ENCODE measurements at places on chromosomes 4 and X. TPM values are rescaled to one million over a fixed set of nuclear protein-coding genes. Genes with fewer than 3 reads are reported as not detected.

The XK gene
- total RNA-seq = 0.05 TPM

The FGF13 gene
- not detected for total RNA-seq

The ERVMER34-1 gene
- not detected for total RNA-seq

The MND1 gene
- total RNA-seq = 0.42 TPM

The HNRNPD gene
- total RNA-seq = 244 TPM

The FRMD7 gene
- not detected for total RNA-seq

The ARSJ gene
- not detected for total RNA-seq

The SNCA gene
- not detected for total RNA-seq

The HTRA3 gene
- not detected for total RNA-seq

The CEP135 gene
- 19.6 TPM for total RNA-seq

The IL2 gene
- 3.7 TPM for total RNA-seq

The CLGN gene
- total RNA-seq = not detected

The AVPR2 gene
- total RNA-seq = not detected

The CD40LG gene
- total RNA-seq = 44.7 TPM

The H2BW2 gene
- total RNA-seq = not detected

The ASB12 gene
- not detected for total RNA-seq

The MTHFD2L gene
- 14.4 TPM for total RNA-seq

The HDX gene
- 0.38 TPM for total RNA-seq

The NUDT11 gene
- total RNA-seq = 0.20 TPM

The GPR50 gene
- not detected for total RNA-seq

The CFAP47 gene
- not detected for total RNA-seq

The PDE6B gene
- 12.4 TPM for total RNA-seq

The TMPRSS11A gene
- total RNA-seq = not detected

The AR gene
- total RNA-seq = not detected

The RPS3A gene
- total RNA-seq = 4,071 TPM

The MBNL3 gene
- 19.4 TPM for total RNA-seq

The USP51 gene
- 2.3 TPM for total RNA-seq

The SPANXB1 gene
- total RNA-seq = not detected

The WWC2 gene
- 4.9 TPM for total RNA-seq

The GAGE12E gene
- total RNA-seq = not detected

The ABLIM2 gene
- total RNA-seq = 2.5 TPM

The SEC31A gene
- 130 TPM for total RNA-seq
